ENCODE measurements at places on chromosomes 1 and 21. TPM values are rescaled to one million over a fixed set of nuclear protein-coding genes. Genes with fewer than 3 reads are reported as not detected.
A peak's percentile ranks its signal among the peaks of the same experiment; 100 is the strongest.

The PHC2 gene
- 97.2 TPM for total RNA-seq

GRCh38 chr21:46299167-46299566 lies 13.0 kb downstream of the YBEY start:
- no peak for DNase-seq

The TTC34 gene
- under 0.01 TPM for total RNA-seq

The ATP6V0B gene
- total RNA-seq, result 71.5 TPM

The TNFAIP8L2 gene
- total RNA-seq, result 7.6 TPM

DNA sequence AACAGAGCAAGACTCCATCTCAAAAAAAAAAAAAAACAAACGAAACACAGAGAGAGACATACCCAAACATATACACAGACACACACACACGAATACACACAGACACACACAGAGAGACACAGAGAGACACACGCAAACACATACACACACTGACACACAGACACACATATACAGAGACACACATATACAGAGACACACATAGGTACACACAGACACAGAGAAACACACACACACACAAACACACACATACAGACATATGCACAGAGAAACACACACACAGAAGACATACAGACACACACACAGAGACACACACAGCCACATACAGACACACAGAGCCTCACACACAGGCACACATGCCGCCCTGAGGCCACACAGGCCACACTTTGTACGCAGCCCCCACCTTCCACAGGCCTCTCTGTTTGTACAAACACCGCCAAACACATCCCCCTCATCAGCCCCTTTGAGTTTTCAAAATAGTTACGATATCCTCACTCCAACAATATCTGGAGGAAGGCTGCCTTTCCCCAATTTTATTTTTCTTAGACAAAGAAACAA lies 57.5 kb upstream of the ABCG1 start:
- peak; percentile 64 for DNase-seq

GRCh38 chr1:7485086-7485780 lies 285.9 kb upstream of the VAMP3 start:
- no peak for DNase-seq

DNA sequence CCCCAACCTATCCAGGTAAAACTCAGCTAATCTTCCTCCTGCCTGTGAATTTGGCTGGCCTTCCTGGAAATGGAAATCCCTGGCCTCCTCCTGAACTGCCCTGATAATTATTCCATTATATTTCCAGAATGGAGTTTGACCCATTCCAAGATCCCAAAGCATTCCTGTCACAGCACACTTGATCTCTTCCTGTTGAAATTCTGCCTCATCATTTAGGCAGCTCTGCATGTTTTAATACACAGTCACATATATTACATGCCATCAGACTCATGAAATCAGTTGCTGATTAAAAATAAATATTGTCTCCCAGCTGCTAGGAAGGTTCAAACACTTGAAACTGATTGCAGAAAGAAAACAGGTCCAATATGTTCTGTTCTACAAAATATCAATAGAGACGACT lies 148.2 kb upstream of the PALMD start:
- DNase-seq, result no peak

- DNase-seq, result no peak
These were observed 150.3 kb downstream of the EDEM3 start for GRCh38 chr1:184604152-184604900.

DNA sequence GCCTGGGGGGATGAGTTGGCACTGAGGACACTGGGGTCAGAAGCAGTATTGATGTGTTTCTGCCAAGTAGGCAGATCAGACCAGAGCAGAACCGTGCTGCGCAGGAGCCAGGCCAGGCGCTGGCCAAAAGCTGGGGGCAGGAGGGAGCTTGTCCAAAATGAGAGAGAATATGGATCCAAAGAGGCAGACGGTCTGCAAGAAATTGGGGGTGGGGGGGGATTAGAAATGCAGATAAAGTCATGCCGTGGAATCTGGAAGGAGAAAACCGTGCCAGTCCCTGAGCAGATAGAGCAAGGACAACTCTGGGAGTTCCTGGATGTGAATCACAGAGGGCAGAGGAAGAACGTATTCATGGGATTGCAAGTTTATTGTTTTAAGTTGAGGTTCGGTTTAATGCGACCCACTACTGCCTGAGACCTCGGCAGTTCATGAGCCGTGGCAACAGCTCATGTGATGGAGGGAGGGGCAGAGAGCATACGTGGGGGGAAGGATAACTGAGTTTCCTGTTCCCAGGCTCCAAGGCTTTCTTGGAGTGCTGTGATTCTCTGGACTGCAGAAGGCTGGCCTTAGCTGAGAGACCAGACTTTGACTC lies 224.0 kb downstream of the FGGY start:
- no peak for DNase-seq

GRCh38 chr1:18422076-18422777 lies 58.5 kb upstream of the KLHDC7A start:
- DNase-seq, result no peak

DNA sequence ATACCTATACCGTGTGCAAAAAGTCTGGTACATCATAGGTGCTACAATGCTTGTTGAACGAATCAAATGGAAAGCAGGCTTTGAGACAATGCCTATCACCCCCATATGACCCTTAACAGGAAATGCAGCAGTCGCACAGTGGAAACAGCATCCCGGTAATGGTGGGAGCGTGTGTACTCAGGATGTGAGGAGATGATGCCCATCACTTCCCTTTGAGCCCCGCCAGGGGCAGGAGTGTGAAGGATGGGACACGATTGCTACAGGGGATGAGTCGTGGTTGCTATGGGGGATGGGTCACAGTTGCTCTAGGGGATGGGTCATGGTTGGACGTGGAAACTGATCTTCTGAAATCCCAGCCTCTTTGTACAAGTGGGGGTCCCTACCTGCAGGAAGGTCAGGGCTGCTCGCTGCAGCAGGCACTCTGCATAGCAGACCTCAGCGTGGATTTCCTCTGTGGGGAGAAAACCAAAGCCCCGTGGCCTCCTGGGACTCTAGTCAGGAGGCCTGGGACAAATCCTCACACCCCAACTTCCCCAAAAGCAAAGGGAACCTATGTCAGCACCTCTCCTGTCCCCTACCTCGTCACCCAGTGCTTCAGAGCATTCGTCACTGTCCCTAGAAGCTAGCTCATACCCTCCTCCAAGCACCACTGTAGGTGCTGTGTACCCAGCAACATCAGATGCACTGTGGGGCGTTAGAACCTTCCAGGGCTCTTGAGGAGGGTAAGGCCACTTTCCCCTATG lies 19.3 kb downstream of the TTC39A start:
- no peak for DNase-seq

DNA sequence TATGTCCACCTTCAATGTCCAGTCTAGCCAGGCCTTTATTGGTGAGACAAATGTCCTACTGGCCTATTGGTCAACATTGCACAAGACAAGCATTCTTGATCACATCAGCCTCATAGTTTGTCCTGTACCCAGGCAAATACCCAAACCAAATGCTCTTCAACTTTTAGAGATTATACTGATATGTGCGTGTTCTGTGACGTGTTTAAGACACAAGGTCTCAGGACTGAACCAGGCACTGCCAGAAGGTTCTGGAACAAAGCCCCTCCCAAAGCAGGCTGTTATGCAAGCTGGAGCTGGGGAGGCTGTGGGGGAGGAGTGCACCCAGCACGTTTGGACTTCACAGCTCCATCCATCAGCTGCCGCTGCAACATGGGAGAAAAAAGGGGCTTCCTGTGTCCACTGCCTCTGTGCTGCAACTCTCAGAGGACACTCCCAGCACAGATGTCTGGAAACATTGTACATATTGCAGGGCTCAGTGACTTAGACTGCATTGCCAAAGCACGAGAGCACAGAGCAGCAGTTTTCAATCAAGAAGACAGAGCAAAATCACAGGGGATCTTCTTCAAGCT lies 45.9 kb downstream of the NID1 start:
- peak; percentile 100 for DNase-seq

- DNase-seq, result no peak
These were observed 944 bp downstream of the PLPPR5 start for GRCh38 chr1:99003581-99004253.

- DNase-seq, result no peak
These were observed at the start of gene SOX13 for GRCh38 chr1:204072931-204073836. TSS of gene SOX13 (plus strand) at chr1:204073115. CDS start at chr1:204112916, 39,801 bp downstream.

DNA sequence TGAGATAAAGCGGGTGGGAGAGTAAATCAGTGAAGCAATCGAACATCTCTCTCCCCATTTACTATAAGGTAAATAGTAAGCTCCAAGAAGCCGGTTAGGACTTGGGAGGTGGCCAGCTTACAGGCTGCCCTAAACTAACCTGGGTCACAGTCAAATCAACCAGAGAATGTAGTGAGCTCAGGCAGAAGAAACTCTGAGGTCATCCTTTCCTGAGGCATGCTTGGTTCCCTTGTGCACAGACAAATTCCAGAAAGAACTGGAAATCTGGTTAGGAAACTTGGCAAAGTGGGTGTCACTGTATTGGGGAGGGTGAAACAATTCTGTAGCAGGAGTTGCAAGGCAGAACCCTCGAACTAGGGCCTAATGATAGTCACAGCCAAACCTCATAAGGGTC lies 72.5 kb downstream of the NTMT2 start:
- DNase-seq, result no peak

- no peak for DNase-seq
These were observed 63.1 kb downstream of the PLPPR4 start for GRCh38 chr1:99327357-99327756.

The DFFB gene
- total RNA-seq, result 8.8 TPM

DNA sequence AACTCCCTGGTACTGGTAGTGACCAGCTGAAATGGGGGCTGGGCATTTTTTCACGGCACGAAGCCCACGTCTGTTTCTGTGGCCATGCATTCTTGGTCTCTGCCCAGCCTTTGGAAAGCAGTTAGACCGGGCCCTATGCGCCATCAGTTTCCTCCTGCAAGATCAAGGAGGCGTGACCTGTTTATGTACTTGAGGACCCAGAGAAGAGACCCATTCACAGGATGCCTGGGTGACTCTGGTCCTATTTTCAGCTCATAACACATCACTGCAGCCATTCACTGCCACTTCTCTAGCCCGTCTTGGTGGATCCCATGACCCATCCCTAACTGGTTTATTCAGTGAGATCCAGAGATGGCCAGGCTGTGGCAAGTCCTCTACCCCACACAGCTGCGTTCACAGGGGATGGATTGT lies 70.4 kb downstream of the SPSB1 start:
- DNase-seq, result no peak

- DNase-seq, result no peak
These were observed 199.8 kb downstream of the DNM3 start for GRCh38 chr1:172041102-172041501.

DNA sequence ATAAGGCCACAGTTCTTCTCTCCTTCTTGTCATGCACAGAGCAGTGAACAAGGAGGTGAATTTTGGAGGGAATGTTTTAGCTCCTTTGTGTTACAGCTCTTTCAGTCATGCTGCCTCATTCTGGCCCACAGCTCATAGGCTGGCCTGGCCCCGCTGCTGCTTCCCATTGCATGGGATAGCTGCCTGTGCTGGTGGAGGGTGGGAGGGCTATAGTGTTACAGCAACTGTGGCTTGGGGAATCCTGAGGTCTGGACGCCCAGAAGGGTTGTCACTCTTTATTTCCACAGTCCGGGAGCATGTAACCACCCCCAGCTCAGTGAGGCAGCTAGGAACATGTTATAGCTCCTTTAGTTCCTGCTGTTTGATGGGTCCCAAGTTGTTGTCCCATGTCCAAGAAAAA lies 210.3 kb downstream of the AMY1C start:
- no peak for DNase-seq

DNA sequence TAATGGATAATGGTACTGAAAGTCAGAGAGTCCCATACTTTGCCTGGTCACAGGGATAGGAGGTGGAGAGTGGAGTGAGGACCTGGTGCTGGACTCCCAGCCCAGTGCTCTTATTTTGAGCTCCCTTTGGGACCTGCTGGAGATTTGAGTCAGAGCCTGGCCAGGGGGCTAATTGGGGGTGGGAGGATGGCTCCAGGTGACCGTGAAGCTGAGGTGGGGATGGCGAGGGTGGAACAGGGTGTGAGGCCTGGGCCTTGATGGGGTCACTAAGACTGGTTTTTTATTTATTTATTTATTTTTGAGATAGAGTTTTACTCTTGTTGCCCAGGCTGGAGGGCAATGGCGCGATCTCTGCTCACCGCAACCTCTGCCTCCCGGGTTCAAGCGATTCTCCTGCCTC lies 17.8 kb downstream of the AMPD2 start:
- DNase-seq, result peak; percentile 71

- no peak for DNase-seq
These were observed 98.9 kb downstream of the RGS2 start for GRCh38 chr1:192907545-192908243.

The GLIS1 gene
- 1.2 TPM for total RNA-seq

GRCh38 chr21:28751176-28751575 lies 241.5 kb downstream of the LTN1 start:
- DNase-seq, result no peak

GRCh38 chr21:44551340-44551961 lies at the start of gene KRTAP10-2:
TSS of gene KRTAP10-2 (minus strand) at chr21:44551505. CDS start at chr21:44551458, 47 bp downstream.
- DNase-seq, result peak; percentile 67

The SH3BGR gene
- total RNA-seq, result 1.2 TPM

The BTBD19 gene
- total RNA-seq, result 7.9 TPM

DNA sequence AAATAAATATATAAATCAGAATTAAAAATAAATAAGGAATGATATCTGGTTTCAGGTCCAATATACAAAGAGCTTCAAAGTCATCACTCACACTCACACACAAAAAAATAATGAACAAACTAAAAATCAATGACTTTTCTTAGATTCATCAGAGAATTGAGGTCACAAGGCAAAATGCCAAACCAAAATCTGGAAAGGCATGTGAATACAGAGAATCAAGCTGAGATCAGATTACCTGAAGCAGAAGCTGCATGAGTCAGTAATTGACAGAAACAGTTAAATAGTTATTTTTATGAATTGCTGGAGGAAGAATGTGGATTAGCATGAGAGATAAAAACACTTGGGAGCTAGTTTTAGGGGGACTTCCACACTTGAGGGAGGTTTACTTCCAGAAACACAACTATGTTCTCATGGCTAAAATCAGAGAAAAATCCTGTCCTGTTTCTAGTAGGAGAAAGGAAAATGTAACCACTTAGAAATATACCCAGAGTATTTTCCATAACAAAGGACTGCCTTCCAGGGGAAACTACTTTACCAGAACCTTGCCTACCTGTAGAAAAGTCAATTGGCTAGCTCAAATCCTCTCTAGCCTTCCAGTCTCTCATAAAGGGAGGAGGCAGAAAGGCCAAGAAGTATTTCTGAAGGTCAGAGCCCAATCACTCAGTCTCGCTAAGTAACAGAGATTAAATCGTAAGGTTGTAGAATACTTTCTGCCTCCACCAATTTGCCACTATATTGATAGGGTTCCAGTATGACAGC lies 536.6 kb upstream of the NR5A2 start:
- DNase-seq, result no peak

DNA sequence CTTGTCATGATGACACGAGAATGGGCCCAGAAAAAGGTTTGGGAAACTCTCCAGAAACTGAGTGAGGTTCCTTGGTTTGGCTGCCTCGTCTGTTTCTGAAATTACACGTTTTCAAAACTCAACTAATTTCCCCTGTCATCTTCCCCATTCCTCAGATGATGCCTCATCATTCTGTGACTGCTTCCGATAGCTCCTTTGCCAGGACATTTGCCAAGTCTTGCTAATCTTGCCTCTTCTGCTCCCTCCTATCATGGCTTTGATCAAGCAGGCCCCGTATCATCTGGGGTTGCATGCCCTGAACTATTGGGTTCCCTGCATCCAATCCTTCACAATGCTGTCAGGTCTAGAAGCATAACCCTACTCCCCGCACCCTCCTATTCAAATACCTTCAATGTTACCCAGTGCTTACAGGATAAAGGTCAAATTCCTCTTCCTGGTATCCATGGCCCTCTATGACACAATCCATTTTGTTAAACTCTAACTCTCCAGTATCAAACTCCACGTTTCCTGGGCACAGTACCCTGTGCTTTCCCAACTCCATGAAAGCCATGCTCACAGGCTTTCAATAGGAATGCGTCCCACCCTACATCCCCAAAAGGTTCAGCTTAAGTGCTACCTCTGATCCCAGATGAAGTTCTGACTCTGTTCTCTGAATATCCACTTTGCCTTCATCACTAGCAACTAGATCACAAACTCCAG lies 22.2 kb upstream of the TMEM200B start:
- DNase-seq, result no peak
